ENCODE measurements at places on chromosomes 3 and 15. TPM values are rescaled to one million over a fixed set of nuclear protein-coding genes. Genes with fewer than 3 reads are reported as not detected.
A peak's percentile ranks its signal among the peaks of the same experiment; 100 is the strongest.

- no peak for DNase-seq
Observed at GRCh38 chr3:136909187-136909586, 47.2 kb downstream of the NCK1 start.

- DNase-seq: no peak
Observed at GRCh38 chr15:65326117-65326526, 21.6 kb downstream of the RNU5B-1 start.

- peak; percentile 21 for DNase-seq
Observed at GRCh38 chr3:171748064-171748924, 62.0 kb downstream of the PLD1 start.

DNA sequence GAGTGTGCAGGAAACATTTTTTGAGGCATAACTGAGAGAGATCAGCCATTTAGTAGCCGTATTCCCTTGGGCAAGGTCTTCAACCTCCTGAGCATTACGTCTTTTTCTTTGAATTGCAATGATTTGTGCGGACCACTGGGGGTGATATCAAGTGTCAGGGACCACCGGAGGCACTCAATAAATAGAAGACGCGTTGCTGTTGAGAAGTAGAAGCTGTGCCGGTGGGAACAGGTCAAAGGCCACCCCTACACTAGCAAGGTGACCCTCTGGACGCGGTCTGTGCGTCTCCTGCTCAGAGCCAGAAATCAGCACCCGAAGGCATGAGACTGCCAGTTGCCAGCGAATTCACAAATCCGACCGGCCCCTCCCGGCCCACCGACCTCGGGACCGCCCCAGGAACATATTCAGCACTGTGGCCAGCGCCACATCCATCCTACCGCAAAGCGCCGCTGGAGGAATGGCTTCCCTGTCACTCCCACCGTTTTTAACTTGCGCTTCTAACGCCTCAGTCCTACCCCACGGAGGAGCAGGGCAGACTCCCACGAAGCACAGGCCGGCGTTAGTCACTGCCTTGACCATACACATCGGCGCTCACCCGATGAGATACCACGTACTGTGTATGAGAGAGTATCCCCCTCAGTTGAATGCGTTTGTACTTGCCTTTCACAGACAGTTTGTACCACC, 1.4 kb upstream of the GHSR start:
- DNase-seq: peak; percentile 35

GRCh38 chr3:171059978-171060377, 33.5 kb upstream of the SLC2A2 start:
- no peak for DNase-seq

The C3orf85 gene
- total RNA-seq: not detected

Measured in fibroblast of villous mesenchyme (primary cell).